Mesangial cell (primary cell): ENCODE measurements at places on chromosomes 12 and 14. TPM values are rescaled to one million over a fixed set of nuclear protein-coding genes. Genes with fewer than 3 reads are reported as not detected.

The SNW1 gene
- 18.6 and 27.5 TPM in 2 replicates for total RNA-seq

The OR4Q3 gene
- not detected in 2 replicates for total RNA-seq

The CLEC1A gene
- not detected in 2 replicates for total RNA-seq

The CD163L1 gene
- under 0.01 TPM in 2 replicates for total RNA-seq

The HPD gene
- total RNA-seq: not detected in 2 replicates

The GPX2 gene
- not detected in 2 replicates for total RNA-seq

The CLEC4C gene
- total RNA-seq: not detected in 2 replicates

The ERP29 gene
- 62.7 and 82.8 TPM in 2 replicates for total RNA-seq

The ZNF605 gene
- 3.7 and 5.1 TPM in 2 replicates for total RNA-seq

The POTEM gene
- total RNA-seq: not detected in 2 replicates

The TAS2R20 gene
- 0.49 and 0.51 TPM in 2 replicates for total RNA-seq

The SPTB gene
- 0.63 and 1.8 TPM in 2 replicates for total RNA-seq

The LMNTD1 gene
- not detected in 2 replicates for total RNA-seq

The LRRC9 gene
- not detected in 2 replicates for total RNA-seq

The TESPA1 gene
- total RNA-seq: not detected in 2 replicates

The USP44 gene
- 0.16 and 1.0 TPM in 2 replicates for total RNA-seq

The EPYC gene
- total RNA-seq: 0.13 TPM in 1 of 2 replicates, not detected in the other

The LUM gene
- total RNA-seq: 17.6 and 80.2 TPM in 2 replicates

The CTSG gene
- total RNA-seq: not detected in 2 replicates
